ENCODE measurements at places on chromosomes 4 and X. TPM values are rescaled to one million over a fixed set of nuclear protein-coding genes. Genes with fewer than 3 reads are reported as not detected.

The TBC1D8B gene
- 1.3 TPM for total RNA-seq

The CHIC1 gene
- total RNA-seq = 11.8 TPM

The SPIN4 gene
- 2.7 TPM for total RNA-seq

The GAB3 gene
- 0.82 TPM for total RNA-seq

The RIPPLY1 gene
- total RNA-seq = not detected

The RHOH gene
- total RNA-seq = not detected

The PAGE4 gene
- total RNA-seq = not detected

The TREX2 gene
- not detected for total RNA-seq

The MCTS1 gene
- total RNA-seq = 38.3 TPM

The SLC26A1 gene
- total RNA-seq = 0.96 TPM

The FABP2 gene
- not detected for total RNA-seq

The PCDH19 gene
- total RNA-seq = 0.04 TPM

The POLA1 gene
- 6.2 TPM for total RNA-seq

The TRAM1L1 gene
- 4.1 TPM for total RNA-seq

The UGT2B28 gene
- total RNA-seq = not detected

The PLAC1 gene
- not detected for total RNA-seq

The NMU gene
- total RNA-seq = 0.55 TPM

The PHF8 gene
- 13.2 TPM for total RNA-seq

The DDIT4L gene
- 0.68 TPM for total RNA-seq
